RCC 7860 (cell line): ENCODE measurements at places on chromosomes 2 and 18.

GRCh38 chr2:133130548-133131246 lies 437.6 kb downstream of the NCKAP5 start:
- no peak for DNase-seq

GRCh38 chr18:65767406-65767805 lies 16.6 kb downstream of the CDH7 start:
- DNase-seq = no peak

GRCh38 chr2:109694190-109694589 lies 80.0 kb downstream of the SOWAHC start:
- DNase-seq = no peak

GRCh38 chr18:5979971-5980457 lies 84.7 kb upstream of the TMEM200C start:
- no peak for DNase-seq

DNA sequence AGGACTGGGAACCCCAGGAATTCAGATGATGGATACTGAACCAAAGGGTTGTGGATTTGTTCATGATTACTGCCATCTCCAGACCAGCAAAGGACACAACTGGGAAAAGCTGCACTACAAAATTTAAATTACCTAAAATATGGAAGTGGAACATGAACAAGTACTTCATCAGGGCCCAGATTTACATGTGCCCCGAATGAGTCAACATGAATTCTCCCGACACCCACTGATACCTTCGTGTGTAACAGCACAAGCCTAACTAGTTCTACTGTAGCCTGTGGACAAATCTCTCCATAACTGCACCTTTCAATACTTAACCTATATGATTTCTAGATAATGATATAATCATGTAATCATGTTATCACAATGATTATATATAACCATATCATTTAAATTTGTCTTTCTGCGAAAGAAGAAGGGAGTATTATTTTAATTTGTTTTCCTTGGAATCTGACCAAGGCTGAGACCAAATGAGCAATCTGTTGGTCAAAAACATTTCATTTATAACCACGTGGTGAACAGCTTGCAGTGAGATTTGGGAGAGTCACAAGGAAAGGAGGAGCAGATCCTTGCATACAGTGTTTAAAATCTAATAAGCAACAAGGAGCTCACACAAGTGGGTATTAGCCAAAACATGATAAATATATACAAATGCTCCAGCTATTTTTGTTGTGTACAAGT lies 70.5 kb downstream of the CACNB4 start:
- DNase-seq = no peak

GRCh38 chr2:221399183-221399582 lies 172.9 kb downstream of the EPHA4 start:
- no peak for DNase-seq

DNA sequence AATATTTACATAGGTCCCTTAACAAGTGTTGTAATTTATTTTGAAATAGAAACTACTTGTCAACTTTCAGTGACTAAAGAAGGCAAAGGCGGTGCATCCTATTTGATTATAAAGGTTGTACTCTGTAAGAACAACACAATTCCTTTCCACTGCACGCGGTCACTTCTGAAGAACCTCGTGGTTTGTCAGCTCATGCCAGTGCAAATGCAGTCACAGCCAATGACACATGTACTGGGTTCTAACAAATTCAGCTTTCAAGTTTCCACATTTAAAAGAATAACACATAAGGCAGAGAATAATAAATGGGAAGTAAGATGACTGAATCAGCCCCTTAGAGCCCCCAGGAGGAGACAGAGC lies 39.7 kb downstream of the CYB5A start:
- DNase-seq = peak; percentile 33

GRCh38 chr18:72436401-72436800 lies 107.7 kb downstream of the CBLN2 start:
- no peak for DNase-seq

GRCh38 chr2:10911291-10912075 lies at the start of gene KCNF1:
KCNF1 (plus strand) TSS chr2:10911934; CDS start chr2:10912427, 493 bp downstream.
- no peak for DNase-seq

DNA sequence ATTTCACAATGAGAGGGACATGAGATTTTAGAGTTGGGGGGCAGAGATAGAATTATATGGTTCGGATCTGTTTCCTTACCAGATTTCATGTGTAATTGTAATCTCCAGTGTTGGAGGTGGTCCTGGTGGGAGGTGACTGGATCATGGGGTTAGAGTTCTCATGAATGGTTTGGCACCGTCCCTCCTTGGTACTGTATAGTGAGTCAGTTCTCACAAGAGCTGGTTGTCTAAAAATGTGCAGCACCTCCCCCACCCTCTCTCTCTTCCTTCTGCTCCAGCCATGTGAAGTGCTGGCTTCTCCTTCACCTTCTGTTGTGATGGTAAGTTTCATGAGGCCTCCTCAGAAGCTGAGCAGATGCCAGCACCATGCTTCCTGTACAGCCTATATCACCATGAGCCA lies 138.1 kb downstream of the SCG2 start:
- no peak for DNase-seq

DNA sequence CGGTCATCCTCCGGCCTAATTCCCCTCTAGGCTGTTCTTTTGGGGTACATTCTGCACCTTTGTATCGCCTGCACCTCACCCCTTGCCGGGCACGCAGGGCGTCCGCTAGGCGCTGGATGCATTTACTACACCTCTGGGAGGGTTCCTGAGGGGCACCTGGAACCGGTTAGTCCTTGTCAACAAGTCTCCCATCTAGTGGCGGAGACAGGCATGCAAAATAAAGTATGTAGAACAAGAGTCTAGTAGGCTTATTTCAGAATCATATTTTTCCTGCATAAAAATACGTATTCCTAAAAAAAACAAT lies 705 bp upstream of the TEX261 start:
- peak; percentile 22 for DNase-seq

- DNase-seq = no peak
Measured at GRCh38 chr2:128172191-128172590, 81.2 kb downstream of the UGGT1 start.

DNA sequence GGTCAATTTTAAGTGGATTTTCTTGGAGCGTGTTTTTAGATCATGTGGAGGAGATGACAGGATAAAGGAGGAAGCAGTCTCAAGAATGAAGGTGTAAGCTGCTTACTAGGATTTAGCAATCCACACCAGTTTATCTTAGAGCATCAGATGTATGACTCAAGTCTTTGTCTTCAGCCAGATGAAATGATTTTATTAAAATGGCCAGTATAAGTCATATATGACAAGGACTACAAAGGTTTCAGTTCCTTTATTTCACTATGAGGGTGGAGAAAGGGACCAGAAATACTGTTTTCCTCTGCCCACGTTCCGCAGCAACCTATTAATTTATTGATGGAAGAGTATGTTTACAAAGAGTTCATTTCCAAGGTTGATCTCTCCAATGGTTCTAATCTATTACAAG lies 970.5 kb upstream of the SLC39A10 start:
- DNase-seq = no peak

DNA sequence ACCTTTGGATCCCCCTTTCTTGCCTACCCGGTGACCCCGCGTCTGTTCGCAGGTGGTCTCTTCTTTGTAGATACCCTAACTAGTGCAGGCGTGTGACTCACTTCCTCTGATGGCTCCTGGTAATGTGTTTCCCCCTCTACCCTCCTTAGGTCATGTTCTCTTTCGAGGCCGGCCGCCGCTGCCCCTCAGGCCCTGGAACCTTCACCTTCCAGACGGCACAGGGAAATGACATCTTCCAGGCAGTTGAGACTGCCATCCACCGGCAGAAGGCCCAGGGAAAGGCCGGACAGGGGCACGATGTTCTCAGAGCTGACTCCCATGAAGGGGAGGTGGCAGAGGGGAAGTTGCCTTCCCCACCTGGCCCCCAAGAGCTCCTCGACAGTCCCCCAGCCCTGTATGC lies 1.6 kb downstream of the DOK1 start:
- no peak for DNase-seq

GRCh38 chr2:190707726-190708125 lies 58.8 kb downstream of the NAB1 start:
- DNase-seq = no peak

- no peak for DNase-seq
Measured at GRCh38 chr18:46311491-46311890, 207.3 kb downstream of the HAUS1 start.

DNA sequence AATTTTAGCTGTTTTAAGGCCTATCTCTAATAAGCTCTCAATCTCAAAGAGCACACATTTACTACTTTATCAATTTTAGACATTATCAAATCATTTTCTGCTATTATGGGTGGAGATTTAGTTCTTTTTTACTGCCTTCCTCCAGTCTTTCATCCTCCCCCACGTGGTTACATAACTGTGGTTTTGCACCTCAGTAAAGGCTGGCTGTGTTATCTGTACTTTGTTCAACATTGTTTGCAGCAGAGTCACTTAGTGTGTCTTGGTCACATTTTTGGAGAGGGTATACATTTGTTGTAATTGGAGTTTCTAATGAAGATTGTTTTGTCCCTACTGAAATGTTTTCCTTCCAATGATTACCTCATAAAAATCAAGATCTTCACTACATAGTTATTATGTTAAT lies 549.6 kb upstream of the CELF4 start:
- no peak for DNase-seq

DNA sequence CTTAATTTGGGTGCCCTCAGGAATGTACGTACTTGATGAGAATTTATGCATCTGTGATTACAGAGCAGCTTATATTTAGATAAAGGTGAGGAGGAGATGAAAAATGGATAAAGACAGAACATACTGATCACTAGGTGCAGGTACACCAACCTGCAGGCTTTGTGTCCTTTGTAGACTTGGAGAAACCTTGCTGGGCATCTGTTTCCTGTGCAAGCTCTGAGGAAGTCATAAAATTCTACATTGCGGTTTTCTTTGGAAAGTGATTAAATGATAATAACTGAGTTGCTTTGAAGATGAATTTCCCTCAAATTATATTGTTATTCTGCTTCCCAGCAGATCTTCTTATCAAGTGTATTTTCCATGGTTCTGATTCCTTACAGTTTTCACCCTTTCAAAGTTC lies 7.7 kb downstream of the RAB27B start:
- DNase-seq = no peak

- no peak for DNase-seq
Measured at GRCh38 chr2:15965564-15966019, 25.2 kb downstream of the MYCN start.

- no peak for DNase-seq
Measured at GRCh38 chr18:62001396-62001795, 108.6 kb upstream of the RNF152 start.

DNA sequence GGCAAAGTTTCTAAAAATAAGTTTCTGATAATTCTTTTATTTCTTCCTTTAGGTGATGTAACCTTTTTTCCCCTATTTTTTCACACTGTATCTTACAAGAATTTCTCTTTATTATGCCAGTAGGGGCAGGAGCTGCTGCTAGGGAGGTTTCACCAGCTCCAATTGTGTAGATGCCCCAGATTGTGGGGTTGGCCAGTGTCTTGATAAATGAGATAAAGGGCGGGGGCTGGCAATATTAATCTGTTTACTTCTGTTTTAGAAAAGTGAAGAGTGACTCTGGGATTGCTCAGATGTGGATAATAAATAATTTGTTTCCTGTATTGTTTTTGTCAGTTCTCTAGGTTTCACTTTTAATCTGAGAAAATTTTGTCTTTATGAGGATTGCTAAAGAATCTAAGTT lies 190.4 kb downstream of the MC4R start:
- DNase-seq = no peak

GRCh38 chr18:25005541-25006403 lies 346.2 kb downstream of the ZNF521 start:
- DNase-seq = no peak

- DNase-seq = no peak
Measured at GRCh38 chr2:23617167-23617810, 232.3 kb downstream of the KLHL29 start.

DNA sequence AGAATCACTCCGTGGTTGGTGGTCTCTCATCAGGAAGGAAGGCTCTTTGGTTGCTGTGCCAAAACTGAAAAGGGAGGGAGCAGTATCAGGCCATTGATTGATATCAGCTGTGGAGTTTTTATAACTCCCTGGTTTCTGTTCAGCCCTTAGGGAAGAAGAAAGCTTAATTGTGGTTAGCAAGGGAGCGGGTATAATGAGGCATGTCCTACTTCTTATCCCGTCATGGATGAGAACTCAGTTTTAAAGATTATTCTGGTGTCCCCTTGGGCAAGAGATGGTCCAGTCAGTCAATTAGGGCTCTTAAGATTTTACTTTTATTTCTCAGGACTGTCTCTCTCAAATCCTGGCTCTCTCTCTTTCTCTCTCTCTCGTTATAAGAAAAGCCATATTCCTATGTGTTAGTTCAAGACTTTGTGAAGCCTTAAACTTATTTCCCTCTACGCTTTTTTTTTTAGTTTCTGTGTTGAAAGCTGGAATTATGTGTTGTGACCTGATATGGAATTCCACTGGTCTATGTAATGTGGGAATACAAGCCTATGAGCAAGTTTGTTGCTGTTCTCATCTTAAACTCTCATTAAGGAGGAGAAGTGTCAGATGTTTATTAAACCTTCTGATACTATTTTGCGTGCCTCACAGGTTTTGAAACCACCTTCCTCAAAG lies 514.0 kb upstream of the CDH2 start:
- DNase-seq = no peak

DNA sequence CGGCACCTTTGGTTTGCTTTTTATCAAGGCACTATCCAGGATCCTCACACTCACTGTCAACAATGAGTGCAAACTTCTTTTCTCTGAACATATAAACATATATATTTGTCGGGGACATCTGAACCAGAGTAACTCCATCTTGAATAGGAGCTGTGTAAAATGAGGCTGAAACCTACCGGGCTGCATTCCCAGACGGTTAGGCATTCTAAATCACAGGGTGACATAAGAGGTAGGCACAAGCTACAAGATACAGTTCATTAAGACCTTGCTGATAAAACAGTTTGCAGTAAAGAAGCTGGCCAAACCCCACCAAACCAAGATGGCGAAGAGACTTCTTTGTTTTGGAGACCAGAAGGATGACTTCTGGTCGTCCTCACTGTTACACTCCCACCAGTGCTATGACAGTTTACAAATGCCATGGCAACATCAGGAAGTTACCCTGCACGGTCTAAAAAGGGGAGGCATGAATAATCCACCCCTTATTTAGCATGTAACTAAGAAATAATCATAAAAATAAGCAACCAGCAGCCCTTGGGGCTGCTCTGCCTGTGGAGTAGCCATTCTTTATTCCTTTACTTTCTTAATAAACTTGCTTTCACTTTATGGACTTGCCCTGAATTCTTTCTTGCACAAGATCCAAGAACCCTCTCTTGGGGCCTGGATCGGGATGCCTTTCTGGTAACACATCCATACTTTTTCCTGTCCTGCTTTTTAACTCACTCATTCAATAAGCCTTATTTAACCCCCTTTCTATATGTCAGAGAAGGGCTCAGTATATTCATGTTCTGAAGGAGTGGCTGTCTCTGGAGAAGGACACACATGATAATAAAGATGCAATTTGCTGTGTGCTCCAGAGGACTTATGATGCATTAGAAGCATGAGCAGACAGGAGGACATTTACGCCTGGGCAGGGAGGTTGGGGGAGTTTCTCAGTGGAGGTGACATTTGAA lies 65.4 kb downstream of the TACR1 start:
- no peak for DNase-seq

GRCh38 chr2:213696442-213696841 lies 412.2 kb downstream of the SPAG16 start:
- no peak for DNase-seq

GRCh38 chr2:231425811-231426703 lies 30.5 kb downstream of the B3GNT7 start:
- no peak for DNase-seq
